ENCODE measurements at places on chromosomes 2 and 18. TPM values are rescaled to one million over a fixed set of nuclear protein-coding genes. Genes with fewer than 3 reads are reported as not detected.
A peak's percentile ranks its signal among the peaks of the same experiment; 100 is the strongest.

GRCh38 chr2:150219861-150220260 is 267.6 kb downstream of the RND3 start:
- no peak overlapping the region for H3K27ac ChIP-seq
- H3K27me3 ChIP-seq, result no peaks in the 10 kb centered on the region
- no peaks in the 10 kb centered on the region for H3K36me3 ChIP-seq
- no peak for DNase-seq
- no peak overlapping the region for H3K4me3 ChIP-seq

- no peak for DNase-seq
Observed at GRCh38 chr18:76212960-76213359, 282.1 kb downstream of the ZNF516 start.

- no peaks in the 10 kb centered on the region for H3K36me3 ChIP-seq
- H3K27ac ChIP-seq, result no peak overlapping the region
- H3K4me1 ChIP-seq, result no peaks in the 10 kb centered on the region
- DNase-seq, result no peak
Observed at GRCh38 chr2:179745635-179746256, 115.7 kb downstream of the ZNF385B start.

ARHGAP15 gene
- 11.0 TPM for total RNA-seq

GTF3C2 gene
- total RNA-seq, result 56.6 TPM

SIGLEC15 gene
- 0.49 TPM for total RNA-seq

KCTD1 gene
- 14.7 TPM for total RNA-seq

DNA sequence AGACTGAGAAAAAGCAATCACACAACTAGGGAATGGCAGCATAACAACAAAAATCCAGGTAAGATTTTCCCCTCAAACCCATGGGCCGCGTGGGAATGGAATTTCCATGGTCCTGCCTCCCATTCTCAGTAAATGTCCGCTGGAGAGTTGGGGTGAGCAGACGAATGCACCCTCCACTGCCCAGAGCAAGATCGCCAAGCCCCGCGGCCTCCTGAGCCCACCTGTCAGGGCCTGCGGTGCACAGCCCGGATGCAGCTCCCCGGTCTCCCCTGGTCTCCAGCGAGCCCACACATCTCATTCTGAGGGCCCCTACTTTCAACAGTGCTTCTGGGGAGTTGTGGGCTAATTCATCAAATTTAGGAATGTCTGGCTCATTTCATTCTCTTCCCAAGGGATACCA is 327.4 kb upstream of the HS6ST1 start:
- DNase-seq, result no peak
- H3K27ac ChIP-seq, result no peak overlapping the region
- H3K27me3 ChIP-seq, result no peaks in the 10 kb centered on the region
- H3K4me1 ChIP-seq, result no peaks in the 10 kb centered on the region
- H3K4me3 ChIP-seq, result no peak overlapping the region

GRCh38 chr2:235005603-235006259 is 53.9 kb downstream of the SH3BP4 start:
- no peak overlapping the region for H3K4me3 ChIP-seq
- H3K4me1 ChIP-seq, result peaks cover 11% of the 10 kb centered on the region
- H3K27ac ChIP-seq, result no peak overlapping the region

GRCh38 chr2:24183366-24184069 is 8.7 kb downstream of the FAM228A start:
- no peaks in the 10 kb centered on the region for H3K4me1 ChIP-seq
- no peak overlapping the region for H3K4me3 ChIP-seq
- H3K27ac ChIP-seq, result peak overlapping the region; percentile 38
- H3K36me3 ChIP-seq, result no peaks in the 10 kb centered on the region

DNA sequence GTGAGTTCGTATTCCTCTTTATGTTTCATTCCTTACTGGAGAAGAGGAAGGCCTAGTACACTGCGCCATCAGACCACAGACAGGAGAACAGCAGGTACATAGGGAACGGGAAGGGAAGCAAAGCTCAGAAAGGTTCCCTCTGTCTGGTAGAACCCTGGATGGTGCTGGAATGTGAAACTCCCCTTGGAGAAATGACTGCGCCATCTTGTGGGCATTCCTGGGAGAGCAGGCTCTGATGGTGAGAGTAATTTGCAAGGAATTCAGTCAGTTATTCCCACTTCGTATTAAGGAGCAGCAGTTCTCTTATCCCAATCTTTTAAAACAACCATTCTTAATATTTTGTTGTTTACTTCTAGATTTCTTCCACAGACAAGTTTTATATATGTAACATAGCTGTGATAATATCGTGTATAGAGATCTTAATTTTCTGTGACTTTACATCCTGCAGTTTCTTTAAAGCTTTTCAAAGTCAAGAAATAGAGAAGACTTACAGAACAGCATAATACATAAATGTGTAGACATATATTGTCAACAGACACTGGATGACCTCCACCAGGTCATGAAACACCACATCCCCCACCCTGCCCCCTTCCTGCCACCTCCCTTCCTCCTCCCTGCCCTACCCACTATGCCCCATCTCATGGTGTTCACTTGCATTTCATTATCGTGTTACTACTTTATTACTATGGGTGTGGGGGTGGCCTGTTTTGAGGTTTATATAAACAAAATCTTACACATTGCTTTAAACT is 83.9 kb downstream of the ARHGEF4 start:
- no peak overlapping the region for H3K27ac ChIP-seq
- no peaks in the 10 kb centered on the region for H3K27me3 ChIP-seq
- no peaks in the 10 kb centered on the region for H3K36me3 ChIP-seq
- no peak for DNase-seq
- H3K4me3 ChIP-seq, result no peak overlapping the region

- DNase-seq, result no peak
- H3K4me1 ChIP-seq, result no peaks in the 10 kb centered on the region
Observed at GRCh38 chr2:121388371-121388770, 103.4 kb upstream of the TFCP2L1 start.

GPR45 gene
- not detected for total RNA-seq

CHRND gene
- not detected for total RNA-seq

CCL20 gene
- total RNA-seq, result 12.1 TPM

- H3K27ac ChIP-seq, result no peak overlapping the region
- no peaks in the 10 kb centered on the region for H3K4me1 ChIP-seq
- H3K36me3 ChIP-seq, result no peaks in the 10 kb centered on the region
- no peak overlapping the region for H3K4me3 ChIP-seq
- no peak for DNase-seq
Observed at GRCh38 chr18:47050468-47050867, 15.0 kb upstream of the ELOA2 start.

DNA sequence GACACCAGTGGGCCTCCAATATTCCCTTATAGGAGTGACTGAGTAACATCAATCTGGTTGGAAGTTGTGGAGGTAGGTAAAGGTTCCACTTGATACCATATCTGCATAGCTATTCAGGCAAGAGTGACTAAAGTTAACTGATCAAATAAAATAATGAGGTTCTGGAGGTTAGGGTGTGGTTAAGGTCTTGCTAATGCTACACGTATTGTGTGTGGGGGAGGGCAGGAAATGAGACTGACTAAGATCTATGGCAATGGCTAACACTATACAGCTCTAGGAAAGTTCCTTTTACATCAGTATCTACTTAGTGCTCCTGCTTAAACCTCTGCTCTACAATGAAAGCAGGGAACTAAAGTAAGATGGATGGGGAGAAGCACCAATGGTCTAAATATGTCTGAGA is 149.1 kb upstream of the MGAT5 start:
- no peak overlapping the region for H3K27ac ChIP-seq
- no peaks in the 10 kb centered on the region for H3K4me1 ChIP-seq
- H3K27me3 ChIP-seq, result no peaks in the 10 kb centered on the region

All from thoracic aorta (tissue), 2 donors.